ENCODE measurements at places on chromosomes 13 and 19. TPM values are rescaled to one million over a fixed set of nuclear protein-coding genes. Genes with fewer than 3 reads are reported as not detected.

DNA sequence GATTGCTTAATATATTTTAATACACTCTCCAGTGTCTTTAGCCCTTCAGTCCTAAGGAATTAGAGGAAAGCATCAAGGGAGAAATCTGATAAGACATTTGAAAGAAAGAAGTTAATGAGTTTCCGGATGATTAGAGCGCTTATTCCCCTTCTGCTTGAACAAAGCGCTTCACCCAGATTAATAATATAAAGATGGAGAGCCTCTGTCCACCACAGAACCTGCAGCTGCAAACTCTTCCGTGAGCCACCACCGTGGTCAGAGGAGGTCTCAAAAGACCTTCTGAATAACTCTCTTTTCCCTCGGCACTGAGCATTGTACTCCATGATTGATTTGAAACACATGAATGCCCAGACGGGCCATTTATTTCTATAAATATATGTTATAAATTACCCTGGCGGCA lies 14.2 kb upstream of the TUBGCP3 start:
- H3K4me1 ChIP-seq = no peaks in the 10 kb centered on the region
- no peak overlapping the region for H3K4me3 ChIP-seq
- H3K36me3 ChIP-seq = no peaks in the 10 kb centered on the region
- no peak for DNase-seq
- peaks cover 3% of the 10 kb centered on the region for H3K27me3 ChIP-seq

- H3K36me3 ChIP-seq = no peaks in the 10 kb centered on the region
- no peak for DNase-seq
- H3K4me1 ChIP-seq = no peaks in the 10 kb centered on the region
- H3K27me3 ChIP-seq = no peaks in the 10 kb centered on the region
- no peak overlapping the region for H3K27ac ChIP-seq
These were observed 12.2 kb downstream of the GPR183 start for GRCh38 chr13:99294958-99295357.

Gene C13orf42
- total RNA-seq = 24.5 TPM

Gene CEACAM19
- 0.38 TPM for total RNA-seq

DNA sequence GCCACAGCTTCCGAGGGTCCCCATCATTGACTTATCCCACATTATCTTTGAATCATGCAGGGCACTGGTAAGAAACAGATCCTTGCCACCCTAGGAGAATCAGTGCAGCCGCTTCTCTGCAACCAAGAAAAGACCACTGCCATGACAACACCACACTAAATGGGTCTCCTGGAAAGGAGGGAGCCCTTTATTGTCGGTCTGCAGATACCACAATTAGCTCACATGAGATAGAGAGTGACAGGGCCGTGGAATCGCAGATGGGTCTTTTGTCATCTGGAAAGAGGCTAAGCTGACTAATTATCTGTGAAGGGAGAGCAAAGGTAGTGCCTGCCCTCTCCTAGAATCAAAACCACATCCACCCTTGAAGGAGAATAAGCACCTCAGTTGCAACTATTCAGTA lies 178.3 kb upstream of the MYO16 start:
- no peak for DNase-seq
- H3K27ac ChIP-seq = no peak overlapping the region
- no peak overlapping the region for H3K4me3 ChIP-seq
- no peaks in the 10 kb centered on the region for H3K36me3 ChIP-seq

- H3K36me3 ChIP-seq = no peaks in the 10 kb centered on the region
- H3K27ac ChIP-seq = no peak within 1 kb of the TSS
- H3K27me3 ChIP-seq = no peaks in the 10 kb centered on the region
- no peaks in the 10 kb centered on the region for H3K4me1 ChIP-seq
- no peak for DNase-seq
These were observed at the start of gene CAPS for GRCh38 chr19:5913739-5914357. Gene CAPS, plus strand, starts transcription at chr19:5914254. Its CDS starts 153 bp downstream, at chr19:5914407.

- no peaks in the 10 kb centered on the region for H3K36me3 ChIP-seq
- DNase-seq = peak; percentile 19
- no peak overlapping the region for H3K27ac ChIP-seq
- H3K4me3 ChIP-seq = no peak overlapping the region
- H3K27me3 ChIP-seq = no peaks in the 10 kb centered on the region
These were observed 932.5 kb upstream of the MIR17HG start for GRCh38 chr13:90414691-90415596.

Gene CEACAM8
- not detected for total RNA-seq

DNA sequence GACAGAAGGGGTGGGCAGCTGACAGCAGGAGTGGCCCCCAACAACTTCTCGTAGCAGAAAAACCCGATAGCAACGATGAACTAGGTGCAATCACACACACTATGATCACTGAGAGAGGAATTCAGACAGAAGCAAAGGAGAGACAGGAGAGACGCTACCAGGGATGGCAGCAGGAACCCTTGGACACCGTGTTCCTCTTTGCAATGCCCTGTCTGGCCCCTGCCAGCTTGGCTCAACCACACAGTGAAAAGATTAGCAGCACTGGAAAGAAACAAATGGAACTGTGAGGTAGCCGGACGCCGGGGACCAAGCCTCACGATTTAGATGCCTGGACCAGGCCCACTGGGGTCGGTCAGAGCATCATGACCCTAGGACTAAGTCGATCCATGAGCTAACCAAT lies 23.6 kb downstream of the DCAF15 start:
- no peak overlapping the region for H3K4me3 ChIP-seq
- H3K27ac ChIP-seq = no peak overlapping the region
- no peaks in the 10 kb centered on the region for H3K36me3 ChIP-seq
- peaks cover 23% of the 10 kb centered on the region for H3K4me1 ChIP-seq
- no peak for DNase-seq
- no peaks in the 10 kb centered on the region for H3K27me3 ChIP-seq

Gene RXFP2
- not detected for total RNA-seq

Gene SERPINE3
- total RNA-seq = 0.17 TPM

DNA sequence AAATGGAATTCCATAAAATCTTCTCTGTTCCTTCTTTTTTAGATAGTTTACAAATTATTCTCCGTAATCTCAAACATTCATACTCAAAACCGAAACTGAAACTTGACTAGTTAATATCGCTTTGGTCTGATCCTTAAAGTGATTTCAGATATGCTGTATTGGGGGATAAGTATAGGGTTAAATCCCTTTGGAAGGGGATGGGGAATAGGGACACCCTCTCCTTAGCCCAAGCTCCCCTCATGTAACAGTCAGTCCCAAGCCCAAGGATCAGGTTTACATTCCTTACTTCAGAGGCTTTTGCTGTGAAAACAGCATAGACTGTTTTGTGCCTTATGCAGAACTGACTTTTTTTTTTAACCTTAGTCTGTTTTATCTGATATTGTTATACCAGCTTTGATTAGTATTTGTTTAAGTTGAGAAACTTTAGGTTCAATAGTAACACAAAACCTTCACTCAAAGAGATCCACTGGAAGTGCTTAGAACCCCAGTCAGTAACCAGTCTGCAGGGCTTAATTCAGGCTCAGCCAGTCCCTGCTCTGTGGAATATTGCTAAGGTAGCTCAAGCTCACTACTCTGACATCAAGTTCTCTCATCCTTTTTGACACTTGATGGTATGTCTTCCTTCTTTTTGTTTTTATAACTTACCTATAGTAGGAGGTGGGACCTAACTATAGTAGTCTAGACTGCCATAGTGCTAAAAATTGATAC lies 10.5 kb downstream of the CDADC1 start:
- no peak overlapping the region for H3K27ac ChIP-seq
- H3K36me3 ChIP-seq = no peaks in the 10 kb centered on the region
- H3K4me1 ChIP-seq = no peaks in the 10 kb centered on the region
- DNase-seq = no peak

Gene CEACAM7
- 0.24 TPM for total RNA-seq
